ENCODE measurements at places on chromosomes 13 and 19. TPM values are rescaled to one million over a fixed set of nuclear protein-coding genes. Genes with fewer than 3 reads are reported as not detected.
A peak's percentile ranks its signal among the peaks of the same experiment; 100 is the strongest.

GRCh38 chr13:112113851-112114250 lies 46.9 kb downstream of the SOX1 start:
- DNase-seq = no peak

DNA sequence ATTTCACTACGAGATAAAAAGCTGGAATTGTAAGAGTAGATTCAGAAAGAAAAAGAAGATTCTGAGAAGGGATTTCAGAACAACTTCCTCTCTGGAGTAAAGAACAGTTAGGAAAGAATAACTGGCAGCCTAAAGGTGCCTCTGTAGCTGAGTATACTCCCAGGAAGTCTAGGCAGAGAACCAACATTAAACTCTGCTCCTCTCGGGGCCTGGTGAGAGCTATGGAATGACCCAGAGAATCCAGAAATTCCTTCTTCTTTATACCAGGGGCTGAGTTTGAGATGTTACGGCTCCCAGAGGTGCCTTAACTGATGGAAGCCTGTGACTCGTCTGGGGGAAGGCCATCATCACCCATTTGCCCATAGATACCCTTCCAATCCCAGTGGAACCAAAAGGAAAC lies 39.1 kb downstream of the FAM216B start:
- no peak for DNase-seq

GRCh38 chr13:40170982-40171381 lies 495.5 kb downstream of the FOXO1 start:
- no peak for DNase-seq

DNA sequence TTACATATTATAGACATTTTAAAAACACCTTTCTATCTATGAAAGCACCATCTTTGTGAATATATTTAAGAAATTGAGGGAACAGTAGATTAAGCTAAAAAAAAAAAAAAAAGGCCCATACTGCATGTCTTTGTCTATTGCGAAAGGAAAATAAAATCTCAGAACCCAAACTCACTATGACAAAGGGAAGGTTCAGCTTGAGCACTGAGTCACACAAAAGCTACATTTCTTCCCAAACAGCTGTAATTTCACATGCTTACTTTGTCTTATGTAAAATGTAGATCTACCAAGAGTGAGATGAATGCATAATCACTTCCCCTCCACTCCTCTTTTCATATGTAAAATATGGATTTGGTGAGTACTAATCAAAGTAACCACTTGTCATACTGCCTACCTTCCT lies 640.1 kb upstream of the KLF12 start:
- DNase-seq = no peak

DNA sequence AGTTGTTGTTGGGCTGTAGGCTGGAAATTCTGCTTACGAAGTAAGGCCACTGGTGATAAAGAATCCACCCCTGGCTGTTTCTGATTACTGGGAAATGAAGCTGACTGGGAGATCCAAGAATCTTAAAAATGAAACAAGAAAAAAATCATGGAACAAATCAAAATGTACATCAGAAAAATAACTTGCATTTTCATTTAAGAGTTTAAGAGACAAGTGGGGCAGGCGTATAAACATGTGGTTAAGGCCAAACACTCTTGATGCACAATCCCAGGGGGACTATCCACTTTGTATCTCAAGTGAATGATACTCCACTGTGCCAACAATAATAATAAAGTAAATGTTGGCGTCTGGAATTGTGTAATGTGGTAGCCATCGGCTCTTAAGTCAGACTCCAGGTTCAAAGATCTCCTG lies 24.6 kb downstream of the ZMYM5 start:
- no peak for DNase-seq

- DNase-seq = no peak
Measured at GRCh38 chr13:51849145-51850101, 4.4 kb upstream of the TMEM272 start.

- peak; percentile 27 for DNase-seq
Measured at GRCh38 chr19:480016-480855, 16.1 kb upstream of the MADCAM1 start.

DNA sequence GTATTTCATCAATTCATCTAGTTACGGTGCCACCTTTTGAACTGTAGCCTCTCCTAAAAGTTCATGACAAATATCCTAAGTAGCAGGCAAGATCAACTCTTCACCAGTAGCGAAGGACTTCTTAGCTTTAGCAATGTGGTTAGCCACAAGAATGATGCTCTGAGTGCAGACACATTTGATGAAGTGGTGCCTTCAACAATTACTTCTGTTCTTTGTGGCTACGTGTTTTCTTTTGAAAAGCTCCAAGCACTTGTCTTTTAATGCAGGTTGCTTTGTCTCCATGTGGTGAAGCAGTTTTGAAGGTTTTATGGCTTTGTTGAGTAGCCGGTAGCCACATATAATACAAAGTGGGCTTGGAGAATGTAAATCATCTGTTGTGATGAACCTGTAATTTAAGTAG lies 194.7 kb downstream of the B3GLCT start:
- DNase-seq = no peak

GRCh38 chr19:48543121-48543710 lies 8.8 kb upstream of the SULT2B1 start:
- DNase-seq = no peak

GRCh38 chr13:51155161-51155560 lies 44.1 kb upstream of the C13orf42 start:
- no peak for DNase-seq

DNA sequence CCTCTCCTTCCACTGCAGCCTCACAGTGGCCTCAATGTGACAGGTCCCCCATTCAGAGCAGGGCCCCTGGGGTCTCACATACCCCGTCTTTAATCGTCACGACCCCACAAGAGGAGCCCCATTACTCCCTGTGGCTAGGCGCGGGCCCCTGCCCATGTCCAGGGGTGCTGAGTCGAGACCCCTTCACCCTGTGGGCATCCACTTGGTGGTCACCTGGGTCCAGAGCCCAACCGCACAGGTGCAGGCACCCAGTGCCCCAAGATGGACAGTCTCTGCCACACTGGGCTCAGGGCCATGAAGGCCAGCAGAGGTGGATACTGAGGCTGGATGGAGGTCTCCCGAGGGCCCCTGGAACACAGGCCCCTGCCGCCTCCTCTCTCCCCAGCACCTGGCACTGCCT lies 3.0 kb downstream of the TMEM259 start:
- no peak for DNase-seq

DNA sequence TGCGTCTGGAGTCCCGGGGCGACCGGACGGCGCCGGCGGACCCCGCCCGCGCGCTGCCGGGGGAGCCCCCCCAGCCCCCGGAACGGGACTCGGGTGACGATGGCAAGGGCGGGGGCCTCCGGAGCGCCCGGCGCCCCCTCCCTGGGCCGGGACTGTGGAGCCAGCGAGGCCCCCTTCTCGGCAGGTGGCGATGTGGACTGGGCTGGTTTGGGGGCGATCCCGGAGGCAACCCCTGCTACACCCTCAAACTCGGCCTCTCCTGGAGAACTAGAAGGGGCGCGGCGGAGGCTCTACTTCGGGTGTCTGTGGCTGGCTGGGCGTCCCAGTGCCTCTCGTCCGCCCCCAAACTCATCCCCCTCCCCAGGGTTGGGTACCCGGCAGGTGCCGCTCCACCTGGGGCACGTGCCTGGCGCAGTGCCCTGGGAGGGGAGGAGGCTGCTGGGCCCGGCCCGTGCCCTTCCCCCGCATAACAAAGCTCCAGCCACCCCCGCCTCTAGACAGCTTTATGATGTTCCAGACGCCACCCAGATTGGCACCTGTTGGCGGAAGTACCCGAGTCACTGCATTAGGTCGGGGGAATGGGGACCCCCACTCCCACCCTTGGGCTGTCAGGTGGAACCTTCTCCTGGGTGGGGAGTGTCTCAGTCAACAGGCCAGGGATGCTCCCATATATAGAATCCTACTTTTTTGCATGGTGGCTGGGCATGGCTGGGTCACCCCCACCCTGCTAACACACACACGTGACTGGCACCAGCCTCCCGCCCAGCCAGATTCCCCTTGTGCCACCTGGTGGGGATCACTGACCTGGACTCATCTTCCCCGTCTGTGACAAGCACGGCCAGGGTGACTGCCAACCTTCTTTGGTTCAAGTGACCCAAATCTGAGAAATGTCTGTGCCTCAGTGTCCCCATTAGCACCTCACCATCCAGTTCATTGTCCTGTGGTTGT lies 722 bp downstream of the PKN1 start:
- peak; percentile 52 for DNase-seq

DNA sequence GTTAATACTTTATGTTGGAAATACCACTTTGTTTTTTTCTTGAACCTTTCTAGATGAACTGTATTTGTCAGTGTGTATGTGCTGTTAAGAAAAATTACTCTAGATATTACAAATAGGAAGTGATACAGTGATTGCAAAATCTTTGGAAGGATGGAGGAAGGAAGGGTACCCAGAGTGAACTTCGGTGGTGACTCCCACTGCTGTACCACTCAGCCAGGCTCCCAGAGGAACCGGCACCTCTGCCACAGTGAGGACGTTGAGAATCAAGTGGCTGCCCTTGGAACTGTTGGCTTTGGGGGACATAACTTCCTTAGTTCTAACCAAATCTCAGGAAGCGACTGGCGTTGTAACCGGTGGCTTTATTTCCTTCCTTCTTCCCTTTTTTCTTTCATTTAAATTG lies 184.7 kb downstream of the PCCA start:
- no peak for DNase-seq

- no peak for DNase-seq
Measured at GRCh38 chr13:32007494-32007893, 24.1 kb upstream of the FRY start.

DNA sequence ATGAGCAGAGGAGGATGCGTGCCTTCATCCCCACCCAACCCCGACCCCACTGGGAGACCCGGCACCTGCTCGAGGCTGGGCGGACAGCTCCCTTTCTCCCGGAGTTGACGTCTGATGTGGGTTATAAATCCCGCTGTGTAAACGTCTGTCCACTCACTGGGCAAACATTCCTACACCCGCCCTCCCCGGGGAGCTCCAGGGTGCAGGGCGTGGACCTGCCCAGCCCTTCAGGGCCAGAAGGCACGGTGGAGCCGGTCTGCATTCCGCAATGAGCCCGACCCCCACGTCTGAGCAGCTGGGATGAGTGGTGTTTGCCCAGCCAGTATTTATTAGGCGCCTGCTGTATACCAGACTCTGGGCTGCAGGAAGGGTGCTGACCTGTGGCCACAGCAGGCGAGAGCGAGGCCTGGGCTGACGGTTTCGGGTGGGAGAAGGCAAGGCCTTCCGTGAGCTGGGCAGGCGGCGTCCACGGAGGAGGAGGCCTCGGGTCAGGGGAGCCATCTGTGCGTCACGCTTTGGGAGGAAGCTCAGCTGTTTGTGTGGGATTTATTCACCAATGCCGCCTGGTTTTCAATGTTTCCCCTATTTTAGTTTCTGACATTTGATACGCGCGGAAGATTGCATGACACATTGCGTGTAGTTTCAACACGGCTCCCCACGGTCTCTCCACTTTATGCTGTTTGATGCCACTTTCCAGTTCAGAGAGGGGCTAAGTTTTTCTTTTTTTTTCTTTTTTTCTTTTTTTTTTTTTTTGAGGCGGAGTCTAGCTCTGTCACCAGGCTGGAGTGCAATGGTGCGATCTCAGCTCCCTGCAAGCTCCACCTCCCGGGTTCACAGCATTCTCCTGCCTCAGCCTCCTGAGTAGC lies 2.0 kb downstream of the MISP start:
- DNase-seq = no peak

DNA sequence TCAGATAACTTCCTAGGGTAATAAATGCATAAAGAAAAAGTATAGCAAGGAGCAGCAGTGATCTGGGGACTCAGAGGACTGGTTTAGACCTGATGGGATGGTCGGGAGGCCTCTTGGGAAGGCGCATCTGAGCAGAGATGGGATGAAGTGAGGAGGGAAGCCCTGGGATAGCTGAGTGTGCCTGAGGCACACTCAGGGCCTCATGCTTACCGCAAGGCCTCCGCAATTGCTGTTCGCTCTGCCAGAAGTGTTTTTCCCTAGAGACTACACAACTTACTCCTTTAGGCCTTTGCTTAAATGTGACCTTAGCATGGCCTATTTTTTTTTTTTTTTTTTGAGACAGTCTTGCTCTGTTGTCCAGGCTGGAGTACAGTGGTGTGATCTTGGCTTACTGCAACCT lies 4.1 kb upstream of the DLL3 start:
- no peak for DNase-seq

DNA sequence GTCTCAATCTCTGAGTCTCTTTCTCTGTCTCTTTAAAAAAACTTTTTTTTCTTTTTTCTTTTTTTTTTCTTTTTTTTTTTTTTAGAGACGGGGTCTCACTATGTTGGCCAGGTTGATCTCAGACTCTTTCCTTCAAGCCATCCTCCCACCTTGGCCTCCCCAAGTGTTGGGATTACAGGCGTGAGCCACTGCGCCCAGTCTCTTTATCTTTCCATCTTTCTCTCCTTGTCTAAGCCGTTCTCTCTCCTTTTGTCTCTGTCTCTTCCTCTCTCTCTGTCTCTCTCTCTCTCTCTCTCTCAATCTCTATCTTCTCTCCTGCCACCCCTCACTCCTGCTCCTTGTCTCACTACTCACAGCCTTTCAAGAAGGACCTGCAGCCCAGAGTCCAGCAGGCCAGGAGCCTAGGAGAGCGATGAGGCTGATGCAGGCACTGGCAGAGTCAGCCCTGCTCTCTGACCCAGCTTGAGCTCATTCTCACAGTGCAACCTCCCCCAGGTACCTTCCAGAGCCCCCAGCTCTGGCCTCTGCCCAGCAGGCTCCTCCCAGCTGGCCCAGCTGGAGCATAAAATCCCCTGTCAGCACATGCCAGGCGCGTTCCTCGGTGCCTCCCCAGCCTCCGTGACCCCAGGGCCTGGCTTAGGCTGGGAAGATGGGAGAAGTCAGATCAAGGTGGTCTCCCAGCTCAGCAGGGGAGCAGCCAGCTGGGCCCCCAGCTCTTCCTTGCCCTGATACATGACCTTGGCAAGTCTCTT lies at the start of gene NPHS1:
Gene NPHS1, minus strand, starts transcription at position 476 of the 752 bp plus-strand sequence. CDS start 667 bp downstream, outside the sequence.
- no peak for DNase-seq

- DNase-seq = no peak
Measured at GRCh38 chr13:99230991-99231390, 27.2 kb downstream of the GPR18 start.

GRCh38 chr19:18020212-18021085 lies 12.5 kb downstream of the ARRDC2 start:
- DNase-seq = no peak

ERICH6B gene
- not detected for total RNA-seq

CD33 gene
- total RNA-seq = 0.58 TPM

FXYD3 gene
- not detected for total RNA-seq

CD177 gene
- total RNA-seq = not detected

C19orf33 gene
- not detected for total RNA-seq

ZNF799 gene
- total RNA-seq = 10.1 TPM
